Activated CD4-positive, alpha-beta T cell treated with anti-CD3 and anti-CD28 coated beads, Interleukin-2, amount 50 U/mL, for 4 hours (primary cell): ENCODE measurements at places on chromosomes 3 and 15.

- no peak for DNase-seq
Observed at GRCh38 chr15:42331235-42331634, 28.1 kb upstream of the CAPN3 start.

DNA sequence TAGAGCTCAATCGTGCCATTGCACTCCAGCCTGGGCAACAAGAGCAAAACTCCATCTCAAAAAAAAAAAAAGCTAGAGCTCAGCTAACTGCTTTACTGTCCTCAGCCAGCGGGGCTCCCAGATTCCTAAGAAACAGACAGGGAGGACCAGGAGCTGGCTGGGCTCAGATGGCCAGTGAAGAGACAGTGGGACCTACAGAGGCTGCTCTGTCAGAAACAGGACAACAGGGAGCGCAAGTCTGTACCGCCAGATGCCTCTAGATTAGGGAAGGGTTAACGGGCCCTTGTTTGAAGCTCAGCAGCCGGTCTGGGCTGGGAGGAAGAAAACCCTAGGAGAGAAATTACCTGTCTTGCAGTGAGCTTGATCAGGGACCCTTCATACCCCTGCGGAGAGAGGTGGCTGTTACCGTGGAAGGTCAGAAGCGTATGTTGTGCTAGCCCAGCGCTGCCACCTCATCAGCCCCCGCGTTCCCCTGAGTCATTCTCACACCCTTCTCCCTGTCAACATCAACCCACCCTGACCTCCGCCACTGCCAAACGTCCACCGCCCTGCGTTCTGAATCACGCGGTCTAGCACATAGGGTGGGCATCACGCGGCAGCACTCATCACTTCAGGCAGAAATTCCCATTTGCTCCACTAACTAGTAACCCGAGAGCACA, 25.3 kb downstream of the RBPMS2 start:
- no peak for DNase-seq

DNA sequence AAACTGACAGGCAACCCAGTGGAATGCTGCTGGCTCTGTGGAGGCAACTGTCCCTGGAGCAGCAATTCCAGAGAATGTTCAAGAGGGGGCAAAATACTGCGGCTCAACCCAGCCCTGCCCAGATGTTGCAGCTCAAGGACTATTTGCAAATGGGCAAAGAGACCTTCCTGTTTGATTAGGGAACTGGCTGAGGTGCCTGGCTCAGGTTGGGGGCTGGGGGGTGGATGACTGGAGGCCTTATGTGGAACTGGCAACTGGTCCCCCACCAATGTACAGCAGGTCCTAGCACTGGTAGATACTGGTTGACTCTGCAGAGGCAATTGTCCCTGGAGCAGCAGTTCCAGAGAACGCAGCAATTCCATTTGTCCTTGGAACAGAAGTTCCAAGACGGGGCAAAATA, 302.5 kb downstream of the ZPLD1 start:
- no peak for DNase-seq

- DNase-seq = no peak
Observed at GRCh38 chr3:156792114-156792513, 34.0 kb upstream of the LEKR1 start.

GRCh38 chr3:129211772-129212171, 28.1 kb upstream of the CNBP start:
- no peak for DNase-seq

DNA sequence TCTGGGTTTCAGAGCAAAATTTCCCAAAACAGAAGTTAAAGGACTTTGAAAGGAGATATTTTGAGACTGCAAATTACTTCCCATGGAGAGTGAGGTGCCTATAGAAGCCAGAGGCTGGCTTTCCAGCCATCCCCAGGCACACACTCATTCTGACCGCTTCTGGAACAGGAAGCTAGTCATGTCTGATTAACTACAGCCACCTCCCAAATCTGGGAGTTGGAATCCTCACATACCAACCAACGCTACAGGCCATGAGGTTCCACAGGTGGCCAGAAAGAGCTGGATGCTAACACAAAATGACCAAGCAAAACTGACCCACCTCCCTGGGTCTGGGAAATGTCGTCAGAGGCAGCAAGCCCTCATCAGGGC, 87.2 kb downstream of the SNRK start:
- DNase-seq = no peak

GRCh38 chr3:175426805-175427204, 567.7 kb downstream of the NAALADL2 start:
- no peak for DNase-seq

- DNase-seq = no peak
Observed at GRCh38 chr3:65018801-65019200, 331.0 kb upstream of the ADAMTS9 start.

- DNase-seq = no peak
Observed at GRCh38 chr3:170942011-170942410, 33.6 kb upstream of the EIF5A2 start.

DNA sequence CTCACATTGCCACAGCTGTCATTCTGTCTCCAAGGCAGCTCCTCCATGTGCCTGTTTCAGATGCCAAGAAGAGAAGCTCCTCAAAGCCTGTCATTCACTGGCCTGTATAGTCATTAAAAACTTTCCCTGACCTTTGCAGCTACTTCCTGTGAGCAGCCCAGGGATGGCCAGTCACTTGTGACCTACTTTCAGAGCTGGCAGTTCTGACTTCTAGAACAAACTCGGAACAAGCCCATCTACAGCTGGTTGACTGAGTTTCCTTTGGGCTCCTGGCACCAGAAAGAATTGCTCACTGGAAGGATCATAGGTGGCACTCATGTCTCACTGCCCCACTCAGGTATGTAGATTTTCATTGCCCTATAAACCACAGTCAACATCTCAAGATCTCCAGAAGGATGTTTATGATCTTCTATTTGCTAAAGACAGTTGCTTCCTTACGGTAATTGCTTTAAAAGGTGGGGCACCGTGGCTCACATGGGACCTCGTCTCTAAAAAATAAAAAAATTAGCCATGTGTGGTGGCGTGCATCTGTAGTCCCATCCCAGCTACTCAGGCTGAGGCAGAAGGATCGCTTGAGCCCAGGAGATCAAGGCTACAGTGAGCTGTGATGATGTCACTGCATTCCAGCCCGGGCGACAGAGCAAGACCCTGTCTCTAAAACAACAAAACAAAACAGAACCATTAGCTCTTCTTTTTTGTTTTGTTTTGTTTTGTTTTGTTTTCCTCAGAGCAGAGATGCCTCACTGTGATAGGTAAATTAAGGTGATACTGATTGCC, 11.2 kb upstream of the ATP13A3 start:
- DNase-seq = no peak

GRCh38 chr15:85708402-85708941, 86.3 kb downstream of the KLHL25 start:
- DNase-seq = no peak

DNA sequence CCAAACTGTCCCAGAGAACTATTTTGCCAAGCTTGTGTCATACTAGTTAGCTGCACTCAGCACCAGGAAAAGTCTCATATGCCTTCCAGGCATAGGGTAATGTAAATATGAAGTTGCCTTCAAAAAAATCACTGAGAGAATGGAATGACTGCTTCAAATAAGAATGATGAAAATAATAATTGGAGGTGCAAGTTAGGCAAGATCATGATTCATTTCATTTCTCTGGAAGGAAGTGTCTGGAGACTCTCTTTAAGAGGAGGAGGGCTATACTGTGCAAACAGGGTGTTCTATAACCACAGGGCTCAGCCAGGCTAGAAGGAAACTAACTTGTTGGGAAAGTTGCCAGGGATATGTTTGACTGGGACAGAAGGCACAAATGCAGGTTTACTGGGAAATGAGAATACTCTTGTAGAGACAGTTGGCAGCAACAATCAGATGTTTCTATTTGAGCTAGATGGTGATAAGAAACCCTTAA, 4.3 kb downstream of the SIDT1 start:
- no peak for DNase-seq

GRCh38 chr15:69629631-69630161, 177.1 kb downstream of the RPLP1 start:
- no peak for DNase-seq

DNA sequence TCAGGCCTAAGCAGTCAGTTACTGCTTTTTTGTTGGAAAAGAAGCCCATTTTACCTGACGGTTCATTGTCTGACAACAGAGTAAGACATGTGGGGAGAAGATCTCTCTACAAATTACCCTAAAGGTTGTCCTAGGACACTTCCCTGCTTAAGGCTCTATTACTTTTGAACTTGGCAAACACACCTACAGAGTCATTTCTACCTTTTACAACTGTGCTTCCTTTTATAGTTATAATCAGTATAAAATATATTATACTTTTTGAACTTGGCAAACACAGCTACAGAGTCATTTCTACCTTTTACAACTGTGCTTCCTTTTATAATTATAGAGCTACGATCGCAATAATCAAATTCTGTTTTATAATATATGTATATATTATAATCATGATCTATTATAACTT, 215.0 kb downstream of the TPRG1 start:
- no peak for DNase-seq

GRCh38 chr3:4731543-4732111, 238.5 kb downstream of the ITPR1 start:
- DNase-seq = no peak

DNA sequence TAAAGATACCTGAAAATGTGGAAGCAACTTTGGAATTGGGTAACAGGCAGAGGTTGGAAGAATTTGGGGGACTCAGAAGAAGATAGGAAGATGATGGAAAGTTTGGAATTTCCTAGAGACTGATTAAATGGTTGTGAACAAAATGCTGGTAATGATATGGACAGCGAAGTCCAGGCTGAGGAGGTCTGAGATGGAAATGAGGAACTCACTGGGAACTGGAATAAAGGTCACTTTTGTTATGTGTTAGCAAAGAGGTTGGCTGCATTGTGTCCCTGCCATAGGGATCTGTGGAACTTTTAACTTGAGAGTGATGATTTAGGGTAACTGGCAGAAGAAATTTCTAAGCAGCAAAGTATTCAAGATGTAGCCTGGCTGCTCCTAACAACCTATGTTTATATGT, 13.0 kb downstream of the MITF start:
- DNase-seq = no peak

GRCh38 chr3:51283421-51283820, 101.7 kb upstream of the MANF start:
- DNase-seq = no peak

- DNase-seq = no peak
Observed at GRCh38 chr3:103968751-103969150, 1398.0 kb upstream of the ALCAM start.

DNA sequence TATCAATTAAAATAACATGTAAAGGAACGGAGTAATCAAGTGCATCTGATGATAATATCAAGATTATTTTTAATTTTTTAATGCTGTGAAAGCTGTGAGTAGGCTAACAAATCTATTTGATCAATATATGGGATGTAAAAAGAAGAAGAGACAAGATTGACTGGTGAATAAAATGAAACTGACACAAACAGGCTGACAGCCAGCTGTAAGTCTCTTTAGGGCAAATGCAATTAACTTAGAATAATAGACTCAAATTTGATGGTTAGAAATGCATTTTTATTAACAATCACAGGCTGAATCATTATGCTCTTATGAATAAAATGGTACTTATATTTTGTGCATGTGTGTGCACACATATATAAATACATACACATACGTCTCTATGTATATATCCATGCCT, 68.0 kb downstream of the MDFIC2 start:
- no peak for DNase-seq

GRCh38 chr3:31105438-31106077, 211.1 kb upstream of the GADL1 start:
- DNase-seq = no peak

GRCh38 chr3:16584880-16585279, 20.3 kb downstream of the DAZL start:
- DNase-seq = no peak

- no peak for DNase-seq
Observed at GRCh38 chr3:112744106-112744505, 102.6 kb downstream of the CD200R1L start.

GRCh38 chr3:42855219-42855546, 20.5 kb downstream of the CYP8B1 start:
- DNase-seq = no peak

DNA sequence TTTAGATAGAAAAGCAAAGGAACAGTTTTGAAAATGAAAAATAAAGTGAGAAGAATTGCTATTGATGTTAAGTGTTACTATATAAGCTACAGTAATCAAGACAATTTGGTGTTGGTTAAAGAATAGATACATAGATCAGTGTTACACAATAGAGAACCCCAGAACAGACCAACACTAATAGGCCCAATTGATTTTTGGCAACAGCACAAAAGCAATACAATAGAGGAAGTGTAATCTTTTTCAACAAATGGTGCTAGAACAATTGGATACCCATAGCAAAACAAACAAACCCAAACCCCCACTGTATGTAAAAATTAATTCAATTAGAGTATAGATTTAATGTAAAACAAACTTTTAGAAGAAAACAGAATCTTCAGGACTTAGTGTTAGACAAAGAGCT, 61.8 kb downstream of the ATP11B start:
- DNase-seq = no peak

DNA sequence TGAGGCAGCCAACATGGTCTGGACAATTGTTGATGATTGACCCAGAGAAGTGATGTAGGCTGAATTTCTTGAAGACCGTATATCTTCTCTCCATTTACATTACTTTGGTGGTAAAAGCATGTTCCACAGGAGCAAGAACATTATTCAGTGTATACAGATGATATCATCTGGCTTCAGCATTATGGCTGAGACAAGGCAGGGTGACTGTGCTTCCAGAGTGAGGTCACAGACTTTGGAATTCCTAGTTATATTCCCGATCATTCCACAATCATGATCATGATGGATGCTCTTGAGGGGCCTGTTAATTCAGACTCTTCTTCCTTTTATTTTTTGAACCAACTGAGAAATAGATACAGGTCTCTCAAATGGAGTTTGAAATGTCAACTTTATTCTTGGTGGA, 19.0 kb downstream of the PLS1 start:
- no peak for DNase-seq

- DNase-seq = no peak
Observed at GRCh38 chr15:94237903-94238302, 6.5 kb downstream of the MCTP2 start.

DNA sequence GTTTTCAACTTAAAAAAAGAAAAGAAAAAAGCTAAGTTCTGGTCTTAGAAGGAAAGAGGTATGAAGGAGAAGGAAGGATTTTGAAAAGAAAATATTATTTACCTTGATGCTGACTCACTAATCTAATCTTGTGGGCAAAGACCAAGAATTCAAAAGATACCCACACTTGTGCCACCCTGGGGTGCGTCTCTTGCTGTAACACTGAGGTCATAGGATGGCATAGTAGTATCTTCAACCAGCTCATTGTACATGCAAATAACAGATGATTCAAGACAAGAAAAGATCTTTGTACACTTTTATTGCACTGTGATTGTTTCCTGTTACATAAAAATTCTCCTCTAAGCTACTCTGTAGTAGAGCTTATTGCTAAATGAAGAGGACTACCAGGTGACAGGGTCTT, 17.3 kb downstream of the PLS1 start:
- no peak for DNase-seq

GRCh38 chr15:88938802-88939485, 25.8 kb upstream of the MFGE8 start:
- no peak for DNase-seq

- DNase-seq = no peak
Observed at GRCh38 chr3:77038930-77039605, 831 bp upstream of the ROBO2 start.

DNA sequence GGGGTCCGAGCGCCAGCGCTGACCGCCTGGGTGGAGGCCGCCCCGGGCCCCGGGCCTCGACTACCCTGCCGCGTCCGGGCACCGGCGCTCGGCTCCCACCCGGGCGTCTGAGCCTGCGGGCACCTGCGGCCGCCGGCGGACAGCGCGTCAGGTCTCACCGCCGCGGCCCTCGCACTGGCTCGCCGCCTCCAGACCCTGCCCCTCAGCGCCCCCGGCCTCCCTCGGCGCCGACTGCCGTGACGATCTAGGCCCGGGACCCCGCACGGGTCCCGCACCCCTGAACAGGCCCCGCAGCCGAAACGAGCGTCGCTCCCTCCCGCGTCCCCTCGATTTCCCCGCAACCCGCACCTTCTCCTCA, 297 bp downstream of the PRC1 start:
- no peak for DNase-seq
